HEK293T (cell line): ENCODE measurements at places on chromosomes 5 and 9.

DNA sequence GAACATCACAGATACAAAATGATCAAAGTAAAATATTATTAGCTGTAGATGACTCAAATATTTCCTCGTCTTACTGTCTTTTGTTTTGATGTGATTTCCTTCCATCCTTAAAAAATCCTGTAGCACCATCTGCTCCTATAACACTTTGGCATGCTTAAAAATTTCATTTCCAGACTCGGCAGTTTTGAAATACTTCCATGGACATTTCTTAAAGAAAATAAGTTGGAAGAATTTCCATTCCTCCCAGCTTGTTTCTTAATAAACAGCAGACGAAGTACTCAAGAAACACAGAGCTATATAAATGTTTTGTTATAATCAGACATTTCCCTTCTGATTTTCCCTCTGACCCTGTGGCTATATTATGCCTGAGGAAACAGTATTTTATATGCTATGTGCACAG lies 41.2 kb upstream of the SVEP1 start:
- DNase-seq = no peak

DNA sequence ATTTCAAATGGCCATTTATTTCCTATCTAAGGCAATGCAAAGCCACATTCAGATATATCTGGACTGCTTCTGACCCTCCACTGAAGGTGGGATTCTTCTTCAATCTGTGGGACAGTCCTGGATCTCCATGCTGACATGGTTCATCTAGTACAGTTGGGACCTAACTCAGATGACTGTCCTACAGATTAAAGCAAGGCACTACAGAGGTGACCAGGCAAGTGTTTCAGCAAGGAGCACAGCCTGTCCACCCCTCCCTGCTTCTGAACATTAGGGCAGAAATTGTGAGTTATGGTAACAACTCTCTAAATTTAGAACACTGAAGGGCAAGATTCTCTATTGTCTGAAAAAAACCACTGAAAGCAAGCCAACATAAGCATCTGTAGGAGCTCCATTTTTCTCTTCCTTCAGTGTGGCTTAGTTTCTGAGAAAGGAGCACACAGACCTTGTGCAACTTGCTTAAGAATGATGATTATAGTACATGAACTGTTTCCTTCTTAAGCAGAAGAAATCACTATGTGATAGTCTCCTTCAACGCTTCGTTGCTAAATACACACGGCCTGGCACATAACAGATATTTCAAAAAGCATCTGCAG lies 62.9 kb upstream of the BARX1 start:
- DNase-seq = no peak

DNA sequence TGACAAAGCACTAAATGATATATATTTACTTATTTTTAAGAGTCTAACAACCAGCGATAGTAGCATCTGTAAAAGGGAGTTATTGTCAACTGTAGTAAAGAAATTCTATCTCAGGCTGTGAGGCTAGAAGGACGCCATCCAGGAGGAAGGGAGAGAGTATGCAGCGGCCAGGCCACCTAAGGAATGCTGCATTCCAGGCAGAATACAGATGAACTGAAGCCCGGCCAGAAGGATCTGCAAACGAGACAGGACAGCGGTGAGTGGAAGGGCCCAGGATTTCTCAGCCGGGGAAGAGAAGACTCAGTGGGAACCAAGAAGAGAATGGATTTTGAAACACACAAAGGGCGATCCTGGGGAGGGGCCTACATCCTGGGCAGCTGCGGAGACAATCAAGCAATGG lies 7.4 kb downstream of the RETREG1 start:
- DNase-seq = no peak

DNA sequence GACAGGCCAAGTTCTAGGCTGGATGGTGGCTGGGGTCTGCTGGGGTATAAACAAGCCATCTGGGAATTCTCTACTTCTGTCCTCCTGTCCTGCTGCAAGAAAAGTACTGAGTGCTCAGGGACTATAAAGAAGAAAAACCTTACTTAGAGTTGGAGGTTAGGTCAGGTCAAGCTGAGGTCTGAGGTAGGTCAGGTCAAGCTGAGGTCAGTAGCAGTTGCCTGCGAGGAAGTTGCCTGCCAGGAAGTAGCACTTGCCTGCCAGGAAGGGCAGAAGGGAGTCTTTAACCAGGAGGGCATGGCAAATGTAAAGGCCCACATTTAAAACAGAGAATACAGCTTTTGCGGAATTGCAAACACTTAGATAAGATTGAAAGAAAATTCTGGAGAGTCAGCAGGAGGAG lies 51.3 kb upstream of the PRLR start:
- DNase-seq = no peak

GRCh38 chr5:154491941-154492340 lies 13.9 kb upstream of the HAND1 start:
- DNase-seq = no peak

DNA sequence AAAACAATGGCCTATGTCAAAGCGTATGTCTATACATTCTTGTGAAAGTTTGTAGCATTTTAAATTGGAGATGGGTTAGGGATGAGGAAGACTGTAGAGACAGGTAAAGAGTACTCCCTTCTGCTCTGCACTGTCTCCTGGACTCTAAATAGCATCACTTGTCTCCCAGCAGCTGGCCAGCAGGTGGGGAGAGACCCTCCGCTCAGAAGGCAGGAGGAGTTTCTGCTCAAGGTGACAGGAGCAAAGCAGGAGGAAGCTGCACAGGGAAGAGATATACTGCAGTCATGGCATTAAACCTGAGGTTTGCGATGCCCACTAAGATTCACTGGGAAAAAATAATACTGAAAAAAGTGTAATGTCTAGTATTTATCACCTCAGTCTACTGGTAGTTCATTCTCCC lies 10.7 kb upstream of the ASTN2 start:
- no peak for DNase-seq

DNA sequence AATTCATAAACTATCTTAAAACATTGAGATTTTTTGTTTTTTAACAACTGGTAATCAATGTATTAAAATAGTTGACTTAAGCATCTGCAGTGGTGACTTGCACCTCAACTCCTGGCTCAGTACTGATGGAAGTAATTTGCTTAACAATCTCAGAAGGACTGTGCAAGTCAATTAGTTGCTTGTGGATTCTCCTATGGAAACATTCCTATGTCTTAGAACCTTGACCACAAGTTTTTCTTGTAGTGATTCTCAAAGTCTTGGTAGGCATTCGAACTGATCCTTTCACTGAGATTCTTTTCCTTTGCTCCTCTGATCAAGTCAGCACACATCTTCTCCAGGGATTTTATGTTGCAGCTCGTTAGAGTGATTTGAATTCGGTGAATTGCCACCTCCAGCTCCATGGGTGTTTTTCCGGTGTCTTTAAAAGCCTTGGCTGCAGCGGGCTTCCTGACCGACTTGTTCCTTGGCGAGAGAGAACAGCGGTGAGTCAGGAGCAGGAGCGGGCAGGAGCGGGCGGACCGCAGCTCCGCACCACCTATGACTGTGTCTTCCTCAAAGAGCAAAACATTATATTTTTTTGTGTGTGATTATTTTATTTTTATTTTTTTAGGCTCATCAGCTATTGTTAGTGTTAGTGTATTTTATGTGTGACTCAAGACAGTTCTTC lies 21.1 kb downstream of the HMGXB3 start:
- no peak for DNase-seq

- no peak for DNase-seq
Observed at GRCh38 chr5:162842727-162843126, 594.7 kb upstream of the CCNG1 start.

DNA sequence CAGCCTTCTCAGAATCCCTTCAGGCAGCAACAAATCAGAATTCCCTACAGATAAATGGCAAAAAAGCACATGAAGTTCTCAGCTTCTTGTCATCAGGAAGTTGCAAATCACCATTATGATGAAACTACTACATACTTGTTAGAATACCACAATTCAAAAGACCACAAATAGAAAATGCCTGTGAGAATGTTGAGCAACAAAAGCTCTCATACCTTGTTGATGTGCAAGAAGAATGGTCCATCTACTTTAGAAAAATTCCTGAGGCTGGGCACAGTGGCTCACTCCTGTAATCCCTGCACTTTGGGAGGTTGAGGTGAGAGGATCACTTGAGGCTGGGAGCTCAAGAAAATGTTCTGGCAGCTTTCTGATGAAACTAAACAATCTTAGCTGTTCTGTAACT lies 278.1 kb downstream of the ICE1 start:
- DNase-seq = no peak

GRCh38 chr5:68459810-68460139 lies 244.2 kb downstream of the PIK3R1 start:
- DNase-seq = no peak

GRCh38 chr9:99121604-99122003 lies 16.7 kb downstream of the TGFBR1 start:
- no peak for DNase-seq

GRCh38 chr9:116966199-116966598 lies 279.1 kb downstream of the TRIM32 start:
- DNase-seq = no peak

GRCh38 chr9:19416143-19416542 lies 7.3 kb downstream of the ACER2 start:
- no peak for DNase-seq

DNA sequence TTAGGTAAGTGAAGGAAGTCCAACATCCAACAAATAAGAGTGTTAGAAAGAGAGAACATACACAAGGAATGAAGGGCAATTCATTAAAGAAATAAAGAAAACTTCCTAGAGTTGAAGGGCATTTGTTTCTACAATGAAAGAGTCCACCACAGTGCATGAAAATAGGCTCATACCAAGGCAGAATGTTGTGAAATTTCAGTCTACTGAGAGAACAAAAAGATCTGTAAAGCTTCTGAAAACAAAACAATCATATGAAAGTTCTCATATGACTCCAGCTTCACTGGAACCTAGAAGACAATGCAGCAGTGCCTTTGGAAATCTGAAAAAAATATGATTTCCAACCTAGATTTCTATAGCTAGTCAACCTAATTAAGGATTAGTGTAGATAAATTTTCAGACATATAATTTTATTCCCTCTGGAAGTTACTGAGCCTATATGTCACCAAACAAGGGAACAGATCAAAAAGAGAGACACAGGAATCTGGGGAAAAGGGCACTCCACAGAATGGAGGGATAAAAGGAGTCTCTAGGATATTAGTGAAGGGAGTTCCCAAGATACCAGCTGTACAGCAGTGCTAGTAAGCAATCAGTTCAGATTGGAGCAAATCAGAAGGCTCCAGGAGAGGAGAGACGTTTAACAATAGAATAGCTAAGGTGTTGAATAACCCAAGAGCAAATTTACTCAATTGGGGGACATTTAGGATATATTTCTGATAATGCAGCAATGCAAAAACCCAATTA lies 5.8 kb downstream of the C5orf58 start:
- no peak for DNase-seq

- DNase-seq = no peak
Observed at GRCh38 chr5:92560698-92561401, 1020.2 kb downstream of the NR2F1-AS1 start.

GRCh38 chr9:136645903-136646754 lies 16.6 kb upstream of the EGFL7 start:
- DNase-seq = no peak

- DNase-seq = no peak
Observed at GRCh38 chr9:4581861-4582565, 80.1 kb upstream of the PLPP6 start.

DNA sequence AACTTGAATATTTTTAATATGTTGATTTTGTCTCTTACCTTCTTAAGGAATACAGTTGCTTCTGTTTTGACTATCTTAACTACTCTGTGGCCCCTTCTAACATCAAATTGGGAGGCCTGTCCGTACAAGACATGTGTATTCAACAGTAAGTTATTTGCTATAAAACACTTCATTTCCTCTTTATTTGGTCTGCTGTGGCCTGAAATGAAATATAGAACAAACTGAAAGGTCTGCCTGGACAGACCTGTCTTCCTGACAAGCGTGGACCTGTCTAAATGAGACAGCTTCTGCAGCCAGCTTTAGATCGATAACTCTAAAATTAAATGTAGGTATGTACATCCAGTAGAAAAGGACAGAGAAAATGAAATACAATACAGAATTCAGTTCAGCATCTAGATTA lies 2.2 kb upstream of the LPAR1 start:
- DNase-seq = no peak

DNA sequence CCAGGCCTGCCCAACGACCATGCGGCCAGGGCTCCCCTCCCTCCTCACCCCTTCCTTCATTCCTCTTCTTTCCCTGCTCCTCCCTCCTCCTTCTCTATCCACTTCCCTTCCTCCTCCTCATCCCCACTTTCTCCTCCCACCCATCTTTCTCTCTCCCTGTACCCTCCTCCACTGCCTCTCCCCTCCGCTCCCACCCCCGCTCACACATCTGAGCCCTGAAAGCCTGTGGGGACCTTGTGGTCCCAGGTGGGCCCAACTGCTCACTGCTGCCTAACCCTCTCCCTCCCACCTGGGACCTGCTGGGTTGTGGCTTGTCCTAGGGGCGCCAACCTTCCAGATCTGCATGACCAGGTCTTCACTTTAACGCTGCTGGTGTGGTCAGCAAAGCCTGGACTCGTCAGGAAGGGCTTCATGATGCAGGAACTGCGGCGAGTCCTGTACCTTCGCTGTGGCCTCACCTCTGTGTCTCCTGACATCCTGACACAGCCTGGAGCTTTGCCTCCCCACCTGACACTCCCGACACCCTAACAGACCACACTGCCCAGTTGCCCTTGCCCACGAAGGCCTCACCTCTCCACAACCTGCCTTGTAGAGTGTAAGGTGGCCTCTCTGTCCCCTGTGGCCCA lies 34.6 kb downstream of the C5orf15 start:
- DNase-seq = no peak
